ENCODE measurements at places on chromosomes 11 and 22.

DNA sequence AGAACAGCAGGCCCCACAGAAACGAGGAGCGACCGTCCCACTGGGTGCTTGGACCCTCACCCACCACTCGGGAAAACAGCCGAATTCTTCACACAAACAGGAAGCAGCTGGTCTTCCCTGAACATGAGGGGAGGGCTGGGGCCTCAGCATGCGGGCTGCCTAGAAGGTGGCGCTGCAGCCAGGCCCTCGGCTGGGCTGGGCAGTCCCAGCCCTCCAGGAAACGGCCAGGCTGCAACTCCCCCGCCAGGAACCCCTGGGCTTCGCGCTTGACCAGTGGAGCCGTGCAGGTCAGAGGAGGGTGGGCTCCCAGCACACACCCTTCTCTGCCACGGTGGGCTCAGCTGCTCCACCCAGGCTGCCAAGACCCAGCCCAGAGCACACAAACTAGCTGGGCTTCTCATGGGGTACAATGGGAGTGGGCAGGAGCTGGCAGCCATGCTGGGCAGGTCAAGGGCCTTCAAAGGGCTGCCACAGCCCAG lies 29.6 kb downstream of the IGF2 start:
- DNase-seq, result no peak

- DNase-seq, result no peak
Observed at GRCh38 chr11:72599325-72600117, 74.7 kb downstream of the PDE2A start.

DNA sequence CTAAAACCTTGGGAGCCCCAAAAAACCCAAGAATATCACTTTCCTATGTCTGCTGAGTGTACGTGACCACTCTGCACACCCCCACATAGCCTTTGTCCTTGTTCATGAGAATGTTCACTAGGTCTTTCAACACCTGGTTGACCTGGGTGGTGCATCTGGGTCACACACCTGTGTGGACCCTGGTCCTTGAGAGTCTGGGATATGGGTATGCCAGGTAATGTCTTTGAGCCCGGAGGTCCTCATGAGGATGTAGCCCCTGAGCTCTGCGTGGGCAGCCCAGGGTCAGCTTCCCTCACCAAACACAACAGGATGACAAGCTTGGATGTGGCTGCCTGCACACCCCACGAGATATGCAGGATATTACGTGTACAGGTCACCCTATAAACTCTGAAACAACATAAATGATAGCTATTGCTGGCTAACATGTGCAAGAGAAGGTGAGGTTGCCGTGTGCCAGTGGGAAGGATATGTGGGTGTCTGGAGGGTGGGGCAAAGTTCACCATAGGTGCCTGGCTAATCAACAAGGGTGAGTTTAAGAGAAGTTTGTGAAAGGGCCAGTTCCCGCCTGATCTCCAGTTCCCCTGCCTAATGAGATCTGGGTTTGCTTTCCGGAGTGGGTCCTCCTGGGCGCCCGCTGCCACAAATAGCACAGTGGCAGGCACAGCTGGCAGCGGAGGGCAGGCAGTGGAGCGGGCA lies 1.4 kb upstream of the PPARA start:
- DNase-seq, result no peak

GRCh38 chr11:83477772-83478171 lies 191.6 kb upstream of the CCDC90B start:
- DNase-seq, result no peak

- DNase-seq, result no peak
Observed at GRCh38 chr11:89184021-89184420, 6.3 kb downstream of the TYR start.

DNA sequence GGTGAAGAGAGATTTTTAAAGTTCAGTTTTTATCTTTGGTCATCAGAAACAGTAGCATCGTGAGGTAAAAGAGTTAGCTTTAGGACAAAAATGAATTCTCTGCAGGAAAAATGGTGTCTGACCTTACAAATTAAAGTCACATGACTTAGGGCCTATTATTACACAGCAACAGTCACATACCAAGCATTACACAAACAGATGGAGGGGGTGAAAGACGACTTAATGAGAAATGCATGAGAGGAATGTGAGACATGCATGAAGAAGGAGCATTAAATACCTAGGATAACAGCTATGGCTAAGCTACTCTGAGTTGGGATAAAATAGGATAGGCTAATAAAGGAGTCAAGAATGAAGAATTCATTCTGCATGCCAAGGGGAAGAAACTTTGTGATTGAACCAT lies 77.5 kb downstream of the BLID start:
- no peak for DNase-seq

DNA sequence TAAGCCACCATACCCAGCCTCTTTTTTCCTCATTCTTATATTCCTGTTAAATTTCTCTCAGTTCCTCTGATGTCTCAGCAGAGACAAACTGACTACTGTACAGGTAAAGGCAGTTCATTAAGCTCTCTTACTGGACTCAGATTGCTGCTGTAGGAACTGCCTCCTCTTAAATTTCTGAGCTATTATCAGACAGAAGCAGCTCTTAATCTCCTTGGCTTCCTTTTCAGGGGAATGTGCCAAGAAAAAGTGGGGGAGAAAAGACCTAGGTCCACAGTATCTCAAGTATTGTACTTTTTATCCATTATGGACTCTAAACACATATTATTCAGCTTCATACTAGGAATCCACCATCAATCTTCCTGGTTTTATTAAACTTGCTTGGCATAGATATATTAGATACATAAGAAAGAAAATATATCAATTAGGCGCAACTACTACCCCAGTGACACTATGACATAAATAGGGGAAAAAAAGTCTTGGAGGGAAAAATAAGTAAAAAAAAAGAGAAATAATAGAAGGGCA lies 26.1 kb downstream of the MRTFA start:
- no peak for DNase-seq

DNA sequence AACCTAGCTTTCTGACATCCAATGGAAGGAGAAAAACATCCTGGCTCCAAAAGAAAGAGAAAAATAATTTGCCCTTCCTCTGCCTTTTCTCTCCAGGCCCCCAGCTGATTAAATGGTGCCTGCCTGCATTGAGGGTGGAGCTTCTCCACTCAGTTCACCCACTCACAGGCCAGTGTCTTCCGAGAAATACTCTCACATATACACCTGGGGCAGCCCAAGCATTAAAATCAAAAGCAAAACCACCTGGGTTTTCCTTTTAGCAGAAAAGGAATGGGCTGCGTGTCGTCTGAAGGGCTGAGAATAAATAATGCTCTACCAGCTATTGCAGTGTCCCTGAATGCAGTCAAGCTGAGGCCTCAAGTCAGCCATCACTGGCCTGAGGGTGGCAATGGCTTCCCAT lies 1143.8 kb upstream of the TENM4 start:
- no peak for DNase-seq

GRCh38 chr11:36741515-36741914 lies 143.5 kb upstream of the RAG2 start:
- DNase-seq, result no peak

GRCh38 chr11:83200035-83200434 lies 6.5 kb downstream of the ANKRD42 start:
- no peak for DNase-seq

- no peak for DNase-seq
Observed at GRCh38 chr11:18723991-18724390, 2.0 kb downstream of the IGSF22 start.

DNA sequence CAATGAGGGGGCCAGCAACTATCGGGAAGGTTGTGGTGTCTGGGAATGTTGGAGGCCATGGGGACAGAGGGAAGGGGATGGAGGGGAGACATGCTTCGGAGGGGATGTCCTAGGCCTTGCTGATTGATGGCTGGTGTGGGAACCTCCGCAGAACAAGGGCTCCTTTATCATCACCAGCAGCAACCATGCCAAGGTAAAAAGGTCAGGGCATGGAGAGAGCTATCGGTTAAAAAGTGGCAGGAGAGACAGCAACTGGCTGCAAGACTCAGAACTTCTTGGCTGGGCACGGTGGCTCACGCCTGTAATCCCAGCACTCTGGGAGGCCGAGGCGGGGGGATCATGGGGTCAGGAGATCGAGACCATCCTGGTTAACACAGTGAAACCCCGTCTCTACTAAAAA lies 3.0 kb downstream of the GSTT4 start:
- no peak for DNase-seq

- DNase-seq, result peak; percentile 2
Observed at GRCh38 chr11:106249617-106250239, 172.3 kb downstream of the AASDHPPT start.

DNA sequence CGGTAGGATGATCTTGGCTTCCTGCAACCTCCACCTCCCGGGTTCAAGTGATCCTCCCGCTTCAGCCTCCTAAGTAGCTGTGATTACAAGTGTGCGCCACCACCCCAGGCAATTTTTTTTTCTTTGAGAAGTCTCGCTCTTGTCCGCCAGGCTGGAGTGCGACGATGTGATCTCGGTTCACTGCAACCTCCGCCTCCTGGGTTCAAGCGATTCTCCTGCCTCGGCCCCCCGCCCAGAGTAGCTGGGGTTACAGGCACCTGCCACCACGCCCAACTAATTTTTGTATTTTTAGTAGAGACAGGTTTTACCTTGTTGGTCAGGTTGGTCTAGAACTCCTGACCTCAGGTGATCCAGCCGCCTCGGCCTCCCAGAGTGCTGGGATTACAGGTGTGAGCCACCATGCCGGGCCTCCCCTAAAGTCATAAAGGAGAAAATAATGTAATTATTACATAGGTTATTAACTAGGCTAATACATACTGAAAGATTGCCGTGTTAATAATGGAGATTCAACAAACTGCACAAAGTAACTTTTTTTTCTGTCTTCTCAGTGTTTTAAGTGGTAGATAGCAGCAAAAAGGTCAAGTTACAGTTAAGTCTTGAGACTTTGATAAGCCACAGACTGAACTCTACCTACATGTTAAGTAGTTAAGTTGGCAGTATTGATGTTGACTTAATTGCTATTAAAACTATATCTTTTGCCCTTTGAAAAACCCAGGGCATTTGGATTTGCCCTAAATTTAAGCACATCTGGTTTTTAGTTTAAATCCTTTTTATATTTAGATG lies 3.9 kb downstream of the CAPRIN1 start:
- DNase-seq, result no peak

Data from NCI-H2227 treated with DMSO at 0.1 percent for 48 hours (cell line).